Stimulated activated CD8-positive, alpha-beta memory T cell treated with anti-CD3 and anti-CD28 coated beads, Interleukin-15, amount 100 ng/mL, for 4 hours (primary cell): ENCODE measurements at places on chromosomes 2 and 18.

GRCh38 chr2:28764909-28765711 is 13.5 kb downstream of the PPP1CB start:
- DNase-seq, result no peak

DNA sequence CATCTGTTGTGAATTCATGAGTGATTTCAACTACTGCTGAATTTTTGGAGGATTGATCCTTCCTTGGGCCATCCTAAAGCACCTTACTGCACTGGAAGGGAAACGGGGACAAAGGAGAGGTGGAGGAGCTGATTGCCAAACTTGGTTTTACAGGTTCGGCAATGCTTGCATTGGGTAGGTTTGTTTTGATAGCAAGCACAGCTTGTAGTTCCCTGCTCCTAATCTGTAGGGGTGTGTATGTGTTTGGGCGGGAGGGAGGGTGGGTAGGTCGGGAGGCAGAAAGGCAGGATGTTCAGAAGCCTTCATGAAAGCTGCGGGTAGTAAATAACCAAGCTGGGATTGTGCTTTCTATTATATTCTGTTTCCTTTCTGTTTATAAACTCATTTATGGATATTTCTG is 24.6 kb downstream of the PHLPP1 start:
- DNase-seq, result no peak

GRCh38 chr2:1663621-1664020 is 80.7 kb downstream of the PXDN start:
- DNase-seq, result no peak

DNA sequence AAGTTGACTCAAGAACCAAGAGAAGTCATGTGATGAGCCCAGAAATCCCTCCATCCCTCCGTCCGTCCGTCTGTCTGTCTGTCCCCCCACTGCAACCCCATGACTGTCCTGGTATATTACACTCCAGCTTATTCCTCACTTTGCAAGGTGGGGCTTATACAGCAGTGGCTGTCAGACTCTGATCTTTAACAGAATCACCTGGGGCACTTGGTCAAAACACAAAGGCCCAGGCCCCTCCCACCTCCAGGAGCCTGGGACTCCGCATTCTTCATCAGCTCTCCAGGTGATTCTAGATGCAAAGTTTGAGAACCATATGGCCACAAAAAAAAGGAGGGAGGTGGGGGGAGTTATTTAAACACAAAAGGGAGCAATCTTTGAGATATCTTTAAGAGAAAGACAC is 61.4 kb downstream of the MYO5B start:
- DNase-seq, result no peak

- no peak for DNase-seq
Observed at GRCh38 chr2:241865416-241865956, 4.0 kb upstream of the RTP5 start.

GRCh38 chr18:7603259-7604000 is 36.3 kb downstream of the PTPRM start:
- DNase-seq, result no peak

GRCh38 chr18:42773870-42774269 is 341.6 kb downstream of the RIT2 start:
- no peak for DNase-seq

DNA sequence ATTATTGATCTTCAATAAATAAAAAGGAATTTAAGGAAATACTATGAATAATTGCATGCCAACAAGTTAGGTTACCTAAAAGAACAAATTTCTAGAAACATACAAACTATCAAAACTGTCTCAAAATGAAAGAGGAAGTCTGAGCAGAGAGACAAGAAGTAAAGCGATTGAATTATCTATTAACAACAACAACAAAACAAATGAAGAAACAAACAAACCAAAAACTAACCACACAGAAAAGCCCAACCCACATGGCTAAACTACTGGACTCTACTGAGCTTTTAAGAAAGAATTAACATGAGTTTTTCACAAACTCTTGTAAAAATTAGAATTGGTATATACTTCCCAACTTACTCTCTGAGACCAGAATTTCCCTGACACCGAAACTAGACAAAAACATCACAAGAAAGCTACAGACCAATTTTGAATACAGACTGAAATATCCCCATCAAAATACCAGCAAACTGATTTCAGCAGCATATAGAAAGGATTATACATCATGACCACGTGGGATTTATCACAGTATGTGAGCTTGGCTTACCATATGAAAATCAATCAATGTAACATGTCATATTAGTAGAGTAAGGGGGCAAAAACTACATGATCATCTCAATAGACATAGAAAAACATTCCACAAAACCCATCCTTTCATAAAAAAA is 16.6 kb upstream of the GALNT1 start:
- DNase-seq, result no peak

DNA sequence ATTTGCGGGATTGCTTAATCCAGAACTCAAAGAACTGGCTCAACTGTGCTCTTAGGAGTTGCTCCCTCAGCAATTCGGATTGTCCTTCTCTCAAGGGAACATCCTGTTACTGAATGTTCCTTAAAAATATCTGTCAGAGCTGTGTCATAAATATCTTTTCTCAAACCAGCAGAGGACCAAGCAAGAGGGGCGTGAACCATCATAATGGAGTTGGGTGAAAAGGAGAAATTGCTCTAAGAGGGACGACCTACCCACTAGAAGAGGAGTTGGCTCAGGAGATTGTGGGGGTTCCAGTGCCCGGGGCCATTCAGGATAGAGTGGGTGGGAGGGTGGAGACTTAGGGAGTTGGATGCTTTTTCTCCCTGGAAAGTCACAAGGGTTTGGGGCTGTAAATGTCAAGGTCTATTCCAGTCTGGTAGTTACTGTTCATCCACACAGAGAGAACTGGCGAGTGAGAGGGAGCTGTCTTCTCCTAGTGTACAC is 59.5 kb downstream of the MERTK start:
- DNase-seq, result no peak

DNA sequence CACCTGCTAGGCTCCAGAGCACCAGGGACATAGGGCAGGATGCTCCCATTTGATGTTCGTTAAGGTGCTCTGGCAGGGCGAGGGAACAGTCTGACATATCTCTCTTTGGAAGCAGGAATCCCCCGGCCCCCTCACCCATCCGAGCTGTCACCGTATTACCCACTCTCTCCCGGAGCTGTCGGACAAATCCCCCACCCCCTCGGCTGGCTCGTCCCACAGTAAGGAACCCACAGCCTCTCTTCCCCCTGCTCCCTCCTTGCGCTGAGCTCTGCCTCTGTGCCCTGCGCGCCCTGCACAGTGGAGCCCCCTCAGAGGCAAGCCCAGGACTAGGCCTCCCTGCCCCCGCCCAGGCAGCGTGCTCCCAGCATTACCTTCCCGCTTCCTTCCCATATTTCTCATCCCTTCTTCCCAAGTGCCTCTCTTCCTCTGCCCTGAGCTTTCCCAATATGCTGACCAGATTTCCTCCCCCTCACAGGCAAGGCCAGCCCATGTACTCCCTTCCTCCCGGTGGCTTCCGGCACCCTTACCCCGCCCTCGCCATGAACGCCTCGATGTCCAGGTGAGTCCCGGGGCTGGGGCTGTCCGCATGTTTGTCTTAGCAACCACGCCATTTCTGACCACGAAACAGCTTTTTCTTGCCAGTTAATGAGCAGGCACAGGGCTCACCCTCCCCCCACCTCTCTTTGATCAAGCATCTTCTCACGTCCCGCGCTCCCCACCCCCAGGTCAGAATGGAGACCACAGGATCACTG is 23.8 kb downstream of the TGOLN2 start:
- DNase-seq, result no peak

DNA sequence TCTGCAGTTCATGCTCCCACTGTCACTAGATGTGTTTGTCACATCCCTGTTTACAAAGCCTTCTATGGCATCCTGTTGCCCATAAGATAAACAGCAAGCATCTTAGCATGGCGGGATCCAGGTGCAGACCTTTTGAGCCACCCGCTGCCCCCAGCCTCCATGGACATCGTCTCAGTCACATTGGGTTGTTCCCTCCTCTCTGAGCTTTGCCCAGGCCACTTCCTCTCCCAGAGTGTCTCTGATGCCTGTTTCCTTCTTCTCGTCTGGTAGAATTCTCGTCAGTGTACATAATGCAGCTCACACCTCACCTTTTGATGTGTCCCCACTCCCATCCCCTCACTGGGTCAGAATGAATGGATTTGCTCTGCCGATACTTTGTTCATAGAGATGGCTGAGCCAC is 239.0 kb upstream of the APCDD1 start:
- no peak for DNase-seq

GRCh38 chr2:43127208-43127940 is 99.0 kb downstream of the ZFP36L2 start:
- DNase-seq, result peak; percentile 61

DNA sequence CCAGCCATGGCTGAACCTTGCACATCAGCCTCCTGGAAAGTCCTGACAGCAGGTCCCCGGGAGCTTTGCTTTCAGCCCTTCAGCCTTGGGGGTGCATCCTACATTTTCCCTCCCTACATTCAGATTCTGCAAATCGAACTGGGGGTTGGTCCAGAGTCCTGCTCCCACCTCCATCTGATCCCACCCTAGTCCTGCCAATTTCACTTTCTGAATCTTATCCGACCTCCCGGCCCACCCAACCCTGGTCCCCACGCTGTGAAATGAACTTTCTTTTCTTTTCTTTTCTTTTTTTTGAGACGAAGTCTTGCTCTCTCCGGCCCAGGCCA is 47.8 kb upstream of the ODC1 start:
- no peak for DNase-seq

GRCh38 chr2:205680067-205680466 is 2.2 kb upstream of the NRP2 start:
- DNase-seq, result no peak

GRCh38 chr2:37985333-37985732 is 60.2 kb downstream of the RMDN2 start:
- no peak for DNase-seq

- DNase-seq, result no peak
Observed at GRCh38 chr18:3875961-3876360, 426.0 kb downstream of the TGIF1 start.

GRCh38 chr2:150174971-150175421 is 312.5 kb downstream of the RND3 start:
- DNase-seq, result no peak

DNA sequence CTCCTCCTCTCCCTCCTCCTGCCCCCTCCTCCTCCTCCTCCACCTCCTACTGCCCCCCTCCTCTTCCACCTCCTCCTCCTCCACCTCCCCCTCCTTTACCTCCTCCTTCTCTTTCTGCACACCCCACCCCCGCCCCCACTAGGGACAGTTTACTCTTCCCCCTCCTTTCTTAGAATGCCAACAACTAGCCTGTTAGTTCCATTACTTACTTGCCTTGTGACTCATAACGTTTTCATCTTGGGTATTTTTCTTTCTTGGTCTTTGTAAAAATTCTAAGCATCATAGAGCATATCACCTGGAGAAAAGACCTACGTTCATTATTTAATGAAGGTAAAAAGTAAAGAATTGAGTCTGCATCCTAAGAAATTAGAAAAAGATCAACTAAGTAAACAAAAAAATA is 165.3 kb downstream of the NEDD4L start:
- DNase-seq, result no peak

DNA sequence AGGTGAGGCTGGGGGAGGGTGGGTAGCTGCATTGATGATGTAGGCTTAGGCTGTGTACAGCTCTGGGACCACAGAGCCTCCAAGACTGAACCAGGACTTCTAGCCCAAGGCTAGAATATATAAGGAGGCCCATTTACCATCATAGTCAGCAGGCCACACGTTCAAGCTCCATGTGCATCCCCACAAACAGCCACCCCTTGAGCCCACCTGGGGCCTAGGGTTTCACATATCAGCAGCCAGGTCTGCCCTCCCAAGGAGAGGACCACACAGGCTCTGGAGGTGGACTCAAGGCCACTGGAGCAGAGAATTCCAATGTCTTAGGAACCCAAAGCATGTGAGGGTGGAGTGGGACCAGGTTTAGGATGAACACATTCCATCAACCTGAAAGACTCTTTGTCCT is 230.5 kb downstream of the TTC32 start:
- no peak for DNase-seq

- DNase-seq, result no peak
Observed at GRCh38 chr2:2839782-2840531, 508.9 kb upstream of the MYT1L start.

- no peak for DNase-seq
Observed at GRCh38 chr2:152499896-152500735, 165.1 kb downstream of the FMNL2 start.
